ENCODE measurements at places on chromosomes 5 and 9.

DNA sequence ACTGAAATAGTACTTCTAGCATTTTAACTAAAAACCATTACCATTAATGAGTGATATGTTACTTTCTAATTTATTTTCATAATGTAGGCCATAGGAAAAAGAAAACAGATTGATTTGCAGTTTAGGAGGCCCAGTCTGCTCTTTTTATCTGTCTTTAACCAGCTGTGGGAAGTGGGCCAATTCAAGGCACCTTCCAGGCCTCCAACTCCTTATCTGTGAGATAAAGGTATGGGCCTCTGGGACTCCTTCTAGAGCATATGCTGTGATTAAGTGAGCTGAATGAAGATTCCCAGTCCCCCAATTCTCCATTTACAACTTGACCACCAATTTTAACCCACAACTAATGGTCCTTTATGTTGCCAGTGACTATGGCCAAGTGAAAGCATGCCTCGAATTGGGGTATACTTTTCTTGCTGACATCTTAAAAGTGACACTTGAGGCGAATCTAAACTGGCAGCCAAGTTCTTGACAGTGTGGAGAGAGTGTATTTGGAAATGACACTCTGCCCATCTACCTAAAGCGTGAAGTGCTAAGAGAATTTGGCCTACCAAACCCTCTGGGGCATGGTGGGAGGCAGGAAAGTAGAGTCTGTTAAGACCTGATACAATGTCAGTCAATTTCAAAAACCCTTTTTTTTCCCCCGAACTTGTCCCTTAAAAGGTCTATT is 88.3 kb downstream of the PIK3R1 start:
- peaks cover 10% of the 10 kb centered on the region for H3K4me1 ChIP-seq
- H3K4me3 ChIP-seq, result no peak overlapping the region
- H3K36me3 ChIP-seq, result peaks cover 29% of the 10 kb centered on the region
- H3K27ac ChIP-seq, result no peak overlapping the region

DNA sequence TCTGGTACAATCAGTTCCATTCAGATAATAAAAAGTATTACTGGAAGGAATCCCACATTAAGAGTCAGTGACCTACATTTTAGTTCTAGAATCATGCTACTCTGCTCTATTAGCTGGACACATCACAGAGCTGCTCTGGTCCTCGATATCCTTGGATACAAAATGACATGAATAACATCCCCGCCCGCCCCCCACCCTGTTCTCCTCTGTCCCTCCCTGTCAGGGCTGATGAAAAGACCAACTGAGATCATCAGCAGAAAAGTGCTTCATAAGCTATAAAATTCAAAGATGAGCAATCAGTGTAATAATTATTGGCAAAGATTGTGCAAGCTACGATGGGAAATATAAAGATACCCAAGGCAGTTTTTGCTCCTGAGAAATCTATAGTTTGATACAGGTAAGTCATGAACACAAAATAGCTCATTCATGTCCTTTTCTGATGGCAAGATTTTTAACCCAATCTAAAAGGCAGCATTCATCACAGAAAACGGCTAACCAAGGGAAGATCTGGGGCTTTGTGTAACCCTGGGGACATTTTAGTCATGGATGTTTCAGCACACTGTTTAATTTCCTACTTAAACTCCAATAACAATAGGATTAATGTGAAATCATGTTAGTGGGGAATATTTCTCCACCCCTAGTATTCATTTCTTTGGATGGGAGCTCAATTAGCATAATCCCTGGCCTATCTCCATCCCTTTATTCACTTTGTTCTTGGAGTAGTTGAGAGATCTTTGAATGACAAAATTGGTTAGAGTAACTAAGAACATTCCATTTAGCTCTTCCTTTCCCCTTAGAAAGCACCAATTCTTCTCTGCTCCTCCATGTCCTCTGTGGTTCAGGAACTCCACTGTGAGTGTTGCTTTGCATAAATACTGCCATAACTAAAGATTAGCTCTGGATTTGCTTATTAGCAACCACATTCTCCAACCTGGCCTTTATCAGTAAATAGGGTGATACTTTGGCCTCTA is 459.4 kb upstream of the GRIA1 start:
- no peak overlapping the region for H3K27ac ChIP-seq
- H3K36me3 ChIP-seq, result no peaks in the 10 kb centered on the region
- no peak for DNase-seq
- no peaks in the 10 kb centered on the region for H3K27me3 ChIP-seq
- H3K4me3 ChIP-seq, result no peak overlapping the region
- H3K4me1 ChIP-seq, result no peaks in the 10 kb centered on the region

- H3K4me3 ChIP-seq, result no peak overlapping the region
- peaks cover 26% of the 10 kb centered on the region for H3K27me3 ChIP-seq
- H3K4me1 ChIP-seq, result peaks cover 4% of the 10 kb centered on the region
- no peaks in the 10 kb centered on the region for H3K36me3 ChIP-seq
- DNase-seq, result no peak
Observed at GRCh38 chr5:147507480-147508126, 2.3 kb downstream of the DPYSL3 start.

GRCh38 chr5:932151-932627 is 39.5 kb downstream of the TRIP13 start:
- no peak overlapping the region for H3K27ac ChIP-seq
- no peak overlapping the region for H3K4me3 ChIP-seq
- H3K4me1 ChIP-seq, result no peaks in the 10 kb centered on the region

DNA sequence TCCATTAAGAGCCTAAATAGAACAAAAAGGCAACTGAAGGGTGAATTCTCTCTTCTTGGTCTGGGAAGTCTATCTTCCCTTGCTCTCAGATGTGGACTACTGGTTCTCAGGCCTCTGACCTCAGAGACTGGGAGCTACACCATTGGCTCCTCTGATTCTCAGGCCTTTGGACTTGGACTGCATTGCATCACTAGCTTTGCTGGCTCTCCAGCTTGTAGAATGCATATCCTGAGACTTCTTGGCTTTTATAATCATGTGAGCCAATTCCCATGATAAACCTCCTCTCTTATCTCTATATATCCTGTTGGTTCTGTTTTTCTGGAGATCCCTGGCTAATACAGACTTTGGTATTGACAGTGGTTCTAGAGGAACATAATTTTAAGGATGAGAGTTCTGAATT is 89.8 kb downstream of the PSAT1 start:
- H3K36me3 ChIP-seq, result no peaks in the 10 kb centered on the region
- H3K4me1 ChIP-seq, result no peaks in the 10 kb centered on the region
- no peak for DNase-seq

GRCh38 chr9:68672625-68673024 is 32.4 kb upstream of the PIP5K1B start:
- DNase-seq, result no peak
- no peak overlapping the region for H3K27ac ChIP-seq
- no peaks in the 10 kb centered on the region for H3K4me1 ChIP-seq
- H3K4me3 ChIP-seq, result no peak overlapping the region
- no peaks in the 10 kb centered on the region for H3K36me3 ChIP-seq

DNA sequence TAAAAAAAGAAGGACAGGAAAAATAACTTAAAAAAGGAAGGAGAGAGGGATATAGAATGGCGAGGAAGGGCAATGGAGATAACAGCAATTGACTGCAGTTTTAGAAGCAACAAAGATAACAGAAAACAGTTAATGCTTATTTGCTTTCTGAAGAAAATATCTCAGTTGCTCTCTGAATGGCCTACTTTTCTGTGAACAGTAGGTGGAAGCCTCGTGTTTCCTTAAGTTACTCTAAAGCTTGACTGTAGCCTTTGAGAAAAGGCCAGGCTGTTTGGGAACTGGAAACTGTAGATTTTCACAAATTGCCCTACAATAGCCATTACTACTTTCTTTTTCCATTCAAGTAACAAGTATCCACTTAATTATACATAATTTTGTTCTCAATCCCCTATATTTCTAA is 404.5 kb downstream of the YTHDC2 start:
- no peaks in the 10 kb centered on the region for H3K36me3 ChIP-seq
- DNase-seq, result no peak
- H3K4me3 ChIP-seq, result no peak overlapping the region
- no peaks in the 10 kb centered on the region for H3K4me1 ChIP-seq
- no peak overlapping the region for H3K27ac ChIP-seq

- no peaks in the 10 kb centered on the region for H3K36me3 ChIP-seq
- no peak overlapping the region for H3K27ac ChIP-seq
- H3K4me3 ChIP-seq, result no peak overlapping the region
- no peaks in the 10 kb centered on the region for H3K4me1 ChIP-seq
- H3K27me3 ChIP-seq, result no peaks in the 10 kb centered on the region
- DNase-seq, result no peak
Observed at GRCh38 chr5:73426034-73426433, 22.5 kb downstream of the FOXD1 start.

DNA sequence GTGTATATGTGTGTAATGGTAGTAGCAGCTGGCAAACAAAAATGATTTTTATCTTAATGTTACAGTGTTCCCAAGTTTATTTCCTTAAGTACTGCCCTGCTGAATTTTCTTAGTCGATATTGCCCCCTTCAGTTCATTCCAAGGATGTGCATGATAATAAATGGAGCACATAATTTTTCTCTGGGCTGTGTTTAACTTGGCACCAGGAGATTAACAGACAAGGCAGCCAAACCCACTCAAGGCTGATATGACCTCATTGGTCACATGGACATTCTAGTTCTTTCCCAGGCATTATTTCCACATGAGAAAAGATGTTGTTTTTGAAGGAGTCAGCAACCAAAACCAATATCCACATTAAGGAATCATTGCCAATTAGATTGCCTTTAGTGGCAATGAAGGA is 61.8 kb downstream of the COX7C start:
- no peak overlapping the region for H3K4me3 ChIP-seq
- no peak for DNase-seq
- no peaks in the 10 kb centered on the region for H3K27me3 ChIP-seq
- H3K4me1 ChIP-seq, result no peaks in the 10 kb centered on the region
- no peak overlapping the region for H3K27ac ChIP-seq
- no peaks in the 10 kb centered on the region for H3K36me3 ChIP-seq

- no peaks in the 10 kb centered on the region for H3K4me1 ChIP-seq
- no peak for DNase-seq
- no peak overlapping the region for H3K27ac ChIP-seq
- no peaks in the 10 kb centered on the region for H3K27me3 ChIP-seq
- H3K36me3 ChIP-seq, result no peaks in the 10 kb centered on the region
Observed at GRCh38 chr5:58775701-58776262, 192.9 kb downstream of the RAB3C start.

DNA sequence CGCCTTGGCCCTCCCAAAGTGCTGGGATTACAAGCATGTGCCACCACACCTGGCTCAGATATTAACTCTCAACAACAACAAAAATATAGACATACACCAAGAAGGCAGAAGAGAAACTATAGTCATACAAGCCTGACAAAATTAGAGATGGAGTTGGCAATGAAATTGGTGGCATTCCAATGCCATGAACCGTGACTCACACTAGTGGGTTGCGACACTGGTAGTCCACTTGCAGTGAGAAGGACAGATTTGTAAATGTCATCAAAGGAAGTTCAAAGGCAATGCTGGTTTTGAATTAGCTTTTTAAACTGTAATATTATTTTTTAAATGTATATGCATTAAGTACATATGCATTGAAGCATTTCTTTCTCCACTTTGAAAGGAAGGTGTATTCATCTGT is 8.5 kb upstream of the DNAJC25 start:
- H3K4me3 ChIP-seq, result no peak overlapping the region
- DNase-seq, result no peak
- H3K36me3 ChIP-seq, result no peaks in the 10 kb centered on the region
- H3K27ac ChIP-seq, result no peak overlapping the region

DNA sequence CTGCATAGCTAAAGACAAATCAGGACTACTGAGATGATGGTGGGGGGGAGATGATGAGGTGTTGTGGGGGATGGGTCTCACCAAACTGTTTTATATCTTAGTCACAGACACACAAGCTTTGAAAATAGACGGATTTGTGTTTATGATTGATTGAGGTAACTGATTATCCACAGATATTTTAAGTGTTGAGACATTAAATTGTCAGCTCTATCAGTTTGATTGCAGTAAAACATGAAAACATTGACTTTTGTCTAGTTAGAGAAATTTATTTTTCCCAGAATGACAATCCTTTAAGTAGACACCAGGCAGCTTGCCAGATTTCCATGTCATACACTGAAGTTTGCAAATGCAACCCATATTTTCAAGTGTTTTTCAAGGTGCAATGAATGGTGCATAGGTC is 149.8 kb downstream of the NR2F1-AS1 start:
- H3K36me3 ChIP-seq, result no peaks in the 10 kb centered on the region
- no peak for DNase-seq

DNA sequence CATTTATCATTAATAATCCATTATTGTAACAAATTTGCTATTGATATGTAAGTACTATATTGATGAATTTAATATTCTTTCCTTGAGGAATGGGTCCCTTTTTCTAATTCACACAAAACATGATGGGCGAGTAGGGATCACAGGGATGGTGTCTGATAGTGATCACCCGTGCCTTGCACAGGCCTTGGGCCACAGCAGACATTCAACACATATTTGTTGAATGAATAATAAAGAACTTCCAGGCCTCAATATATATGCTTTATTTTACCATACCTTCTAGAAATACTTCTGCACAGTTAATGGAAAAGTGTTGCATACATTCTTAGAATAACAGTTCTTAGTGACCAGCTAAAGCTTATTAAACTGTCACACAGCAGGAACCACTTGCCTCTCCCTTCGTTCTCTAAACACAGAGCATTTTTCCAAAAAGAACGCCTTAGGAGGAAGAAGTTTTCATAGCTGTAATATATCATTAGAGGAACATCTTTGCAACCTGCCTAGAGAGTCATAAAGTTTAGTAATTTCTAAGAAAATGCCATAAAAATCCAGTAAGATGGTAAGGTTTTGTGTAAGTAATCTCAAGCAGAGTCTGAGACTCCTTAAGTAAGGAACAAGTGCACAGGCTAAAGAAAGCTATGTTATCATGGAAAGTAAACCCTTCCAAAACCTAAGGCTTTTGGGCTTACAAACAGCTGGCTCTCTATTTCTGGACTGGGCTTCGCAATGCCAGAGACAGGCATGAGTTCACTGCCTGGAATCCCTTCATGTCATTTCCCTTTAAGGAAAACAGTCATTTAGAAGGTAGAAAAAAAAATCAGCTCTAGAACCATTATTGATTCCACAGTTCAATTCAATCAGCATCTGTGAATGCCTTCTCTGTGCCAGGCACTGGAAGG is 17.7 kb downstream of the TTLL11 start:
- no peak overlapping the region for H3K4me3 ChIP-seq
- no peak overlapping the region for H3K27ac ChIP-seq
- H3K4me1 ChIP-seq, result no peaks in the 10 kb centered on the region
- no peaks in the 10 kb centered on the region for H3K27me3 ChIP-seq
- DNase-seq, result no peak

DNA sequence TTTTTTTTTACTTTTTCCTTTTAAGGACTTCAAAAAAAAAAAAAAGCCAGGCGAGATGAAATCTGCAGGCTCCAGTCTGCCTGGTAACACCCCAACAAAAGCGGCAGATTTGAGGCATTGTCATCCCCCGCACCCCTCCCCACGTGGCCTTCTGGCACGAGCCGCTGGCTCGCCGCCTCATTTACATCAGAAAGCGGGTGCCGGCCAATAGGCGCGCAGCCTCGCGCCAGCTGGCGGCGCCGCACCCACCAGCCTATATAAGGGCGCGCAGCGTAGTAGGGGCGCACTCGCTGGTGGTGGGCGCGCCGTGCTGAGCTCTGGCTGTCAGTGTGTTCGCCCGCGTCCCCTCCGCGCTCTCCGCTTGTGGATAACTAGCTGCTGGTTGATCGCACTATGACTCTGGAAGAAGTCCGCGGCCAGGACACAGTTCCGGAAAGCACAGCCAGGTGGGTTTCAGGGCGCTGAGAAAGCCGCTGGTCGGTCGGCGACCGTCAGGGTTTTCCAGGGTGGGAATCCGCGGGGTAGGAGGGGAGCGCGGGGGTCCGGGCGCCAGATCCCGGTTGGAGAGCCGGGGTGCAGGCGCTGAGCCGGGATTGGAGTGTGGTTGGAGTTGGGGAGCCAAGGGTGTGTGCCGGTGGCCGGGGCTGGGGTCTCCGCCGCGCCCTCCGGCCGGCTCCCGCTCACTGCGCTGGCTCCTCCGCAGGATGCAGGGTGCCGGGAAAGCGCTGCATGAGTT is at the start of gene GADD45G:
GADD45G (plus strand) TSS at position 284 of the 736 bp plus-strand sequence; CDS start at position 394, 110 bp downstream.
- peak within 1 kb of the TSS; percentile 82 for H3K27ac ChIP-seq
- H3K4me1 ChIP-seq, result peaks cover 44% of the 10 kb centered on the region
- H3K27me3 ChIP-seq, result peaks cover 26% of the 10 kb centered on the region
- H3K36me3 ChIP-seq, result no peaks in the 10 kb centered on the region
- peak within 1 kb of the TSS; percentile 47 for H3K4me3 ChIP-seq

Data from spleen (tissue), 13 donors.